ENCODE measurements at places on chromosomes 6 and 20.

DNA sequence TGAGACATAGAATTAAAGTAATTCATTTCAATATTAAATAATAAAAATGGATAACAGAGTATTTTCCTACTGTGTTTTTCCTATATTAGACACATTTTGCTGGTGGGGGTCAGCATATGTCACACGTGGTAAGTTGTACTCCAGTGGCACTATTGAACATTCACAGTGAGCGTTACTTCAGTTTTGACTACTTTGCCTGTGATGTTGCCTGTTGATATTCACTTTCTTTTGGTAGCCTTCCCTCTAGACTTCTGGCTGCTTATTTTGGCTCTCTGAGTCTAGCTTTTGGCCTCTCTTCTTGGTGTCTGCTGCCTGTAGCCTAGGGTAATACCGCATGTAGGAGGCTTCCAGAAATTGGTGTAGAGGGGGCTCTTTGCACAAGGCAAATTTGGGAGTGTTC lies 64.4 kb upstream of the TFB1M start:
- DNase-seq, result no peak

DNA sequence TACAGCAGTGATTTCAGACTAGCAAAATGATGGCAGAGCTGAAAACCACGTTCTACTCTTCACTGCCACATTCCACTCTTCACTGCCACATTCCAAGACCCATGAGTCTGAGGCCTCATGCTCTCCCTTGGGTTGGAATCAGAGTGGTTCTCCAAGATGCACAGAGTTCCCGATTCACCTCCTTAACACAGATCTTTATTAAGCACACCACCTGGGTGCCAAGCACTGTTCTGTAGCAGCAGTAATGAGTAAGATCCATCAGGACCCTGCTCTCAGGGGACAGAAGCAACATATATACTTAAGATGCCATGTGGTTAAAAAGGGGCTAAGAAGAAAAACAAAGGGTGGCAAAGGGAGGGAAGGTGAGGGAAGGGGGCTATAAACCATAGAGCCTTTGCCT lies 26.9 kb downstream of the TSHZ2 start:
- no peak for DNase-seq

DNA sequence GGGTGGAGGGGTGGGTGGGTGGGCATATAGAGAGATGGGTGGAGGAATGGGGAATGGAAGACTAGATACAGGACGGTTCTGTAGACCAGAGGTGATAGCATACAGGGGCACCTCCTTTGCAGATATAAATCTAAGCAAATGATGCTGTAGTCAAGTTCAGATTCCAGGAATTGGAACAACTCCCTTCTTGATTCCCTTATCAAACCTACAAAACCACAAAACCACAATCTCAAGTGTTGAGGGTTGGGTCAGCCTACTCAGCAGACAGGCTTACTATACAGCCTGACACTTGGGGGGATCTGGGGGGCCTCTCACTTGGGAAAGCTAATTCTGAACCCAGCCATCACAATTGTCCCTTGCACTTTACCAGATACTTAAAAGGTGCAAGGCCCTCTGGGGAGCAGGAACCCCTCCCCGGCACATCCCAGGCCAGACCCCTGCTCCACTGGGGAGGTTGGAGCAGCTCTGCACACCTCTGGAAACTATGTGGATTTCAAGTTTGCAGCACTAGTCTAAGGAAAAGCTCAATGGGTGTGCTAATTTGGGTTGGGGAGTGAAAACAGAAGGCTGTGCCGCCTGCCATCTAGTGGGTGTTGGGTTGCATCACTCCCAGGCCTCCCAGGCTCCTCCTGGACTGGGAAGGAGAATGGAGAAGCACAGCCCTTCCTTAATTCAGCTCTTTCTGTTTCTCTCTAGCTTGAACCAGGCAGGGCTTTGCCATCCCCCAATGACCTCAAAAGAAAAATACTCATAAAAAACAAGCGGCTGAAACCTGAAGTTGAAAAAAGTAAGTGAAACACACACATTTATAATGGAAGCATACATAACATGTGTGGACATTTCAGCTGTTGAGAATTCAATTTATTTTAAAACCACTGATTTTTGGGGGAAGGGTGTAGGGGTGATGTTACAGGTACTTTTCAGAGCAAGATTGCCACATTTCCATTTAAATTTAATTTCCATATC lies 121.2 kb upstream of the LAMP5 start:
- DNase-seq, result peak; percentile 89

DNA sequence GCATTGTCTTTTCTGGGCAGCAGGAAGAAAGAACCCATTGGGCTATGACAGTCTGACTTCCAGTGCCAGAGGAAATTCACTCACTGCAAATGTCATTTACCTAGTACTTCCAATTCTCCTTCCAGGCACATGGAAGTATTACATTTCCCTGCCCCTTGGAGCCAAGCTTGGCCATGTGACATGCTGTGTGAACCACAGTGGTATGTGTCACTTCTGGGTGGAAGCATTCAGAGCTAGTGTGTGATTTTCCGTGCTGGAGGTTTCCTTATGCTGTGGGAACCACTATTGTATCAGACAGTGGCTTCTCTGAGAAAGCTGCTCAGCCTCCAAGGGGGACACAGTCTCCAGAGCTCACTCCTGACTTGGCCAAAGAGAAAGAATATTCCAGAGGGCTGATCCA lies 387.6 kb downstream of the CDC5L start:
- peak; percentile 7 for DNase-seq

DNA sequence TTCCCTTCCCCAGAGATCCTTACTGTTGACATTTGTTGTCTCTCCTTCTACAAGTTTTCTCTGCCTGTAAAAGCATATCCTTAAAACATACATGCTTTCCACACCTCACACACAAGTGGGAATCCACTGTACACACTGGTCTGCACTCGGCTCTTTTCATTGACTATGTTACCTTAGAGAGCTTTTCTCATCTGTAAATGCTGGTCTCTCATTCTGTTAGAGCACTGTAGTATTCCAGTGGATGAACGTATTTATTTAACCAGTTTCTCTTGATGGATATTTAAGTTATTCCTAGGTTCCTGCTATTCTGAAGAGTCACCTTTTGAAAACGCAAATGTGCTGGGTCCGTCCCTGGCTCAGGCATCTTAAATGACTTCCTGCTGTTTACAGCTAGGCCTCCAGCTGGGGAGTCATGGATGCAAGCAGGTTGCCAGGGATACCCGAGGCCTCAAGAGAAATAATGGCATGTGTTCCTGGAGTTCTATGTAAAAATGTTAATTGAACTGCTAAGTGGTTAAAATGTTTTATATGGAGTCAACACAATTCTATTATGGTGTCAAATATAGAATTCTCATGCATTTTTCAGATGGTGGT lies 61.1 kb upstream of the TGM3 start:
- peak; percentile 48 for DNase-seq

DNA sequence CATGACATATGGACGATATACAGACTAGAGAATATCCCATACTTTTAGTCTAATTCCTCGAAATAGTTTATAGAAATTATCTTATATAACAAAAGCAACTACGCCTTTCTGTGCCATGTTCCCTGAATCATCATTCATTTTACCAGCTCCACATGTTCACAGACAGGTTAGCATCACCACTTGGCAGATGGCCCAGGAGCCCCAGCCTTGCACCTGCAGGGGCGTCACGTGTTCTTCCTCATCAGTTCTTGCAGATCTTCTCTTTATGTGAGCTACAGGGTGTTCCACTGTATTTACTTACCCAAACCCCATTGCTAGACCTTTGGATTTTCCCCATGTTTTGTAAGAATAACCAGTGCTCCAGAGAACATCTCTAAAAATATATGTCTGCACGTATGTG lies 12.6 kb upstream of the BNIP5 start:
- DNase-seq, result no peak

DNA sequence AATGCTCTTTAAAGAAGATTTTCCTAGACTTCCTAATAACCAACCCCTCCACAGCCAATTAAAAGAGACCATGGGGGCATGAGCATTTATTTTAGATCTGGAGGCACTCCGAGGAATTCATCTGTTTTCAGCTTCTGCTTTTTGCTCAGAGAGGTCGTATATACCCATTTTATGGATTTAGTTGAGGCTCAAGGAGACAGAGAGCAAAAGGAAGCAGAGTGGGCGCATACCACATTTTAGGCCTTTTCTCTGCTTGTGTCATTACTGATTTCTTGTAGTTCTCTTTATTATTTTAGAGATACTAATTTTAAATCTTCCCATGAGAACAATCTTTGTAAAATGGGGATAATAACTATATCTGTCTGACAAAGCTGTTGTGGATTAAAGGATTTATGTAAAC lies 129.6 kb upstream of the IFNGR1 start:
- DNase-seq, result no peak

- no peak for DNase-seq
Measured at GRCh38 chr20:58088105-58088504, 140.3 kb downstream of the ANKRD60 start.

DNA sequence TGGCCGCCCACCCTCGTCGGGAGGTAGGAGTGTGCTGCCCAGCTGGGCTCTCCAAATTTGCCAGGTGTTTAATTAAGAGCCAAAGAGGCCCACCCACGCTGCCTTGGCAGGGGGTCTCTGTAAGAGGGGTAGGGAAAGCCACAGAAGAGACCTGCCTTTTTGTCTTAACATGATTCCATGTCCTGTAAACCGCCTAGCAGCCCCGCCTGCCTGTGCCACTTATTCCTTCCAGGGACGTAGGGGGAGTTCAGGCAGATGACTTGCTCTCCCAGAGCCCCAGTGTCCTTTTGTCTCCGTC lies 2.1 kb downstream of the FAM210B start:
- DNase-seq, result no peak

DNA sequence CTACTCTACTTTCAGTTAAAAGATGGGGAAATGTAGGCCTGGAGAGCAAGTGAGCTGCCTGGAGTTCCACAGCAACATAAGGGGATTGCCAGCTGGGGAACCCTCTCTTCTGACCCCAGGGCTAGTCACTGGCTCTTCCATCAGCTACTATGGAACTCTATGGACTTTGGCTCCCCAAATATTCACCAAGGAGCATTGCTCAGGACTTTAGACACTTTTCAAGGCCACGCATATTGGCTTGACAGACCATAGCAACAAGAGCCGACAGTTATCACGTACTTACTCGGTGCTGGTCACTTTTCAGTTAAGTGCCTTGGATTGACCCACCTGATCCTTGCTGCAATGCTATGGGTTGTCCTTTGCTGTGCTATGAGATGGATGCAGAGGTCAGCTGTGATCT lies 360.7 kb upstream of the CHD6 start:
- no peak for DNase-seq

GRCh38 chr6:150409576-150410066 lies 40.8 kb downstream of the IYD start:
- no peak for DNase-seq

- DNase-seq, result no peak
Measured at GRCh38 chr6:147961481-147962141, 381.0 kb upstream of the SASH1 start.

DNA sequence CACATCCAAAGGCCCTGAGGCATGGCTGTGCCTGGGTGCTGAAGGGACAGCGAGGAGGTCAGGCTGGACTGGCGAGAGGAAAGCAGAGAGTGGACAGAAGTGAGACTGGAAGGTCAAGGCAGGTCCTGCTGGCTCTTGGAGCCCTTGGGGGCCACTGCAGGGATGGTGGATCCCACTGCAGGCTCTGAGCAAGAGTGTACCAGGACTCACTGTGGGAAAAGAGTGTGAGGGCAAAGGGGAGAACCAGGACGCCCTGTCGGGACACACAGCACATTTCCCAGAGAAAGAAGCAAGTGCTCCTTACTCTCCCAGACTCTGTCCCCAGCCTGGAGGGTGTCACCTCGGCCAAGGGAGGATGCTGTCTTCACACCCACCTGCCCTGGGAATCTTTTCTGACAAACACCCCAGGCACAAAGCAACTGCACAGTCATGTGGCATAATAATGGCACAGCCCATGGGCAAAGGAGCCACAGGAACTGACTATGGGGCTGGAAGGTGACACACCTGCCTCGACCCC lies 172.3 kb upstream of the CST7 start:
- no peak for DNase-seq

DNA sequence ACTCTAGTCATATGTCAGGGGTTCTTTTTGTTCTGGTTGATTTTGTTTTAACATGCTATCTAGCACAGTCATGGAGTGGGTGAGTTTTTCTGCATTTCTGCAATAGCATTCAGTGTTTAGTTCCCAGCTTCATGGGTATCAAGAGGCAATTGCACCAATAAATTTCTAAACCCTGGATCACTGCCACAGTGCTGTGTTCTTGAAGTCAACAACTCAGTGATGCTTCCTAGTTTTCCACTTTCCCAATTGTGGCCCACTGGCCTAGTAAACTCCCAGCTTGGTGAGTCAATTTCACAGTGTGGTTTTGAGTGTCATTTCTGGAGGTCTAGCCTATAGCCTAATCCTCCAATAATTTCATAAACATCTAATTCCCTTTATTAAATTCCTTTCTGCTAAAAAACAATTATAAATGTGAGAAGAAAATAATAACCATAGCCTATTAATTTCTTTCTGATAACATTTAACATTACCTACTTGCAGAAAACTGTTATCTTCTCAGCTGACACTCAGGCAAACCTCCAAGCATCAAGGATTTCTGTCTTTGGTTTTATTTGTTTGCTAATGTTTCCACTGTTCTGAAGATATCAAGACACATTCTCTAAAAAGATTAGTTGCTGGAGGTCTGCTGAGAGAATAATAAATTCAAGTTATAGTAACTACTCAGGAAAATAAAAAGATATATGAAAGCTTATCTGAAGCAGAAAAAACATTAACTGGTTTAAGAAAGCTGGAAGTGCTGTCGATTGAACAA lies 89.9 kb downstream of the PDE7B start:
- peak; percentile 11 for DNase-seq

Data from AG08395 (cell line).